Stimulated activated CD8-positive, alpha-beta memory T cell treated with anti-CD3 and anti-CD28 coated beads, Interleukin-15, amount 100 ng/mL, for 1 hour (primary cell): ENCODE measurements at places on chromosomes 3 and 15.

GRCh38 chr15:89104172-89104564 is 15.9 kb downstream of the ABHD2 start:
- no peak for DNase-seq

- DNase-seq = no peak
Observed at GRCh38 chr15:59094077-59094476, 10.9 kb upstream of the CCNB2 start.

DNA sequence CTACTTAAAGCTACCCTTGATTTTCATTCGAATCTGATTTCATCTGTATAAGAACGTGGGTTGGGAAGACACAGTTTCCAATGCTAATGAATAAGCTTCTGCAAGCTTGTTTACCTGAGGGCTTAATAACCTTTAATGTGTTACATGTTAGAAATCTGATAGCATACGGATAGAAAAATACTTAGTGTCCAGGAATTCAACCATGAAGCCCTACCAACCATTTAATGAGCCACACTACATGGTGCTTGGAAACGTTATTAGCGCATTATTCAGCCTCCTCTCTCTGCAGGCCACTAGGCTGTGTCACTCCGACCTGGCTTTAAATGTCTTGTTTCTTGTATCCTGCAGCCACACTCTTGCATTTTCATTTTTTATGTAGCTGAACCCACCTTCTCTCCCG is 1.6 kb downstream of the FAM81A start:
- DNase-seq = no peak

GRCh38 chr3:6989608-6990291 is 128.8 kb downstream of the GRM7 start:
- DNase-seq = no peak

DNA sequence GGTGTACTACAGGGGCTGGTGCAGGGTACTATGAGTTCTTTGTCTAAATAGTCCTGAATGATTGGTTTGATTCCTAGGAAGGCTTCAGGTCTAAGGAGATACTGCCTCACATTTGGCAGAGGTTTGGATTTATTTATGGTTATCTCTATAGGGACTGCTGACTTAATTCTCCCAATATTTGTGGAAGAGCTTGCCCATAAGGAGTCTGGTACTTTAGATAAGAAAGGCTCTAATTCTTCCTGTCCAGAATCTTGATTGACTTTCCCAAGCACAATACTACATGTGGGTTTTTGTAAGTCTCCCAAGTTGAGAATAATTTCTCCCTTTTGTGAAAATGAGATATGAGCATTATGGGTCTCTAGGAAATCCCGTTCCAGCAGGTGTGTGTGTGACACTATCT is 36.7 kb upstream of the AP4E1 start:
- no peak for DNase-seq

DNA sequence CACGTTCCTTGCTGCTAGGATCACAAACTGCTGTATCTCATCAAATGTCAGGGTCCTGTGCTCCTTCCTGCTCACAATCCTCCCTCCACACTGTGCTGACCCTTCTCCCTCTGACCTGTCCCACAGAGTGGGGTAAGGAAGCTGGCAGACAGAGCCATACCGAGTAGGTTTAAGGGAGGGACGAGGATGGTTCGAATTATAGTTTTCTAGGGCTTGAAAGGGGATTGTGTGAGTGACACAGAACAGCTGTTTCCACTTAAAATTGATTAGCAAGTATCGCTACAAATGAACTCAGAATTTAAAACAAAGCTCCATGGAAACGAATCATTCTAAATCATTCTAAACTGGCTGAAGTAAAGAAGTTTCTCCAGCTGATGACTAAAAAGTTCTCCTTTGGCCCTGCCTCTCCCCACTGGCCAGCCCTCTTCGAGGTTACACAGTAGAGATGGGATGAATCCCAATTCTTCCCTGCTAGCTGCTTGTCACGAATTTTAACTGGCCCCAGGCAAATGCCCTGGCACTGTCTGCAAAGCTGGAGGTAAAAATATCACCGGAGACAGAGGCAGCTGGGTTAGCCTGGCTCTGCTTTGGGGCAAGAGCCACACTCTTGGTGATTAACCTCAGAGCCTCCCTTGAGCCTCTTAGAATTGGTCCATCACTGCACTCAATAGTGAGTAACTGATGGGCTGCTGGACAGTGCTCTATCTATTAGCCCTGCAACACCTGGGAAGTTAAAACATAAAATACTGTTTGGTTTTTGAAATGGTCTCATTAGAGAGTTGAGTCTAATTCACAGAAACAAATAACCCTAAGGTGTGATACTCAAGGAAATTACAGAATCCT is 194.9 kb downstream of the CHST2 start:
- DNase-seq = no peak

GRCh38 chr3:102826636-102827035 is 391.8 kb downstream of the ZPLD1 start:
- no peak for DNase-seq

DNA sequence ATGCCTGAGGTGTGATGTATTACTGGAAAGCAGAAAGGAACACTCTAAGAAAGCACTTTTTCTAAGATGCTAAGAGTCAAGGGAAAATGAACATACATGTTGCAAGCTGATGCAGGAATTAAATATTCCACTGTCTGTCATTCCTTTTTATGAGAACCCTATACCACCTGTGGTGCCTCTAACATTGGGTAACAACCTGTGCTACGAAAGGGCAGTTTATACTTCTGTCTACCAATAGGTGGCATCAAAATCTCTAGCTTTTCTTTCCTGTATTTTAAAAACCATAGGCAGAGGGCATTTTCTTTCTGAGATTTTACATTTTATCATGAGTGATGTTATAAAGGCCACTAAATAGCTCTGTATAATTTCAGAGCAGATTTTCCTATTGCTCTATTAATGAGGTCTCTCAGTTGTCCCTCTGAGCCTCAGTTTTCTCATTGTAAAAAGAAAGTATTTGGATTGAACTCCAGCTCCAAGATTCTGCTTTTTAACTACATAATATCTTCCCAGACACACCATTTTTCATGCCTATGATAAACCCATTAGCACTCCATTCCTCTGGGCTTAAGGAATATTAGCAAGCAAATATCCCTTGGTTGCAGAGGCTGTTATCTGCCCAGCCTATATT is 3.5 kb upstream of the CPNE4 start:
- no peak for DNase-seq

GRCh38 chr15:97459771-97460170 is 500.7 kb upstream of the ARRDC4 start:
- DNase-seq = no peak
